ENCODE measurements at places on chromosomes 3 and 15.
A peak's percentile ranks its signal among the peaks of the same experiment; 100 is the strongest.

DNA sequence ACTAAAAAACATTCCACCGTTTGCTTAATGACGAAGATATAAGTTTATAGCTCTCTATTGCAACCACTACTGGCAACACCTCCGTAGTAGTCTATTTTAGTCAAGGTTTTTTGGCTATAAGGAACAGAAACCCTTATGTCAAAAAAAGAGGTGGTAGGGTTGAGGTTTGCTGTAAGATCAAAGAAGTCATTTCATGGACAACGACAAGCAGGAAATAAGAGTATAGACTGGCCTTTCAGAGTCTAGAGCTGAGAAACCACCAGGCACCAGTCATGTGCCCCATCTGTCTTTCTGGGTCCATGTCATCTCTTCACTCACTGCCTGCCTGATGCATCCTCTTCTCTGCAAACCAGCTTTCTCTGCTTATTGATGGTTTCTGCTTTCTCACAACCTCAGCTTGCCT, 42.7 kb downstream of the THBS1 start:
- DNase-seq, result no peak

GRCh38 chr3:27637346-27637995, 84.7 kb downstream of the EOMES start:
- DNase-seq, result no peak

DNA sequence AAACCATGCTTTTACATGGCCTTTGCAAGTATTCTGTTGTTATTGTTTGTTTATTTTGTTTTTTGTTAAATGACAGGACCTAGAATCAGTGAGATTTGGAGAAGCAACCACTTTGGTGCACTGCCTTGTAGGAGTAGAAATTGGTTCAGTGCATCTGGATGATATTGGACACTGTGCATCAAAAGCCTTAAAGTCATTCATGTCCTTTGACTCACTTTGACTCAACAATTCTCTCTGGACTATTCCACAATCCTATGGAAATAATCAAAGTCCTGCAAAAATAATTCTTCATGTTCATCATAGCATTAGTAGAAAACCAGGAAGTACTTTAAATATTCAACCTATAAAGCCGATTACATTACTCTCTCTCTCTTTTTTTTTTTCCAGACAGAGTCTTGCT, 224.8 kb downstream of the ABHD5 start:
- DNase-seq, result no peak

DNA sequence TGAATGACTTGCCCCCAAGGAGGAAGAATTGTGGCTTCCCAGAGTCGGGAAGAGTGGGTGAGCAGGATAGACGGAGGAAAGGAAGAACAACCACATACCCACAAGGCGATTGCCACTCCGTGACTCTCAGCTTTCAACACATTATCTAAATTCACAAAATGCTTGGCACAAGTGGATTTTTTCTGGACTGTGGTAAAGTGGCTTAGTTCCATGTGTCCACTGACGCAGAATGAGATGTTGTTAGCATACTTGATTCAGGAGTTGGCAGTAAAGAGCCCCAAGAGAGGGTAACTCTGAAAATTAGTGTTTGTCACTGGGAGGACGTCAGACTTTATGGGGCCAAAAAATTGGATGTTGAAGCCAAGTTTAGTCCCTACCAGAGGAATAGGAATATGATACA, 198.8 kb upstream of the CTNNB1 start:
- no peak for DNase-seq

GRCh38 chr15:25397100-25397499, 41.7 kb downstream of the UBE3A start:
- no peak for DNase-seq

DNA sequence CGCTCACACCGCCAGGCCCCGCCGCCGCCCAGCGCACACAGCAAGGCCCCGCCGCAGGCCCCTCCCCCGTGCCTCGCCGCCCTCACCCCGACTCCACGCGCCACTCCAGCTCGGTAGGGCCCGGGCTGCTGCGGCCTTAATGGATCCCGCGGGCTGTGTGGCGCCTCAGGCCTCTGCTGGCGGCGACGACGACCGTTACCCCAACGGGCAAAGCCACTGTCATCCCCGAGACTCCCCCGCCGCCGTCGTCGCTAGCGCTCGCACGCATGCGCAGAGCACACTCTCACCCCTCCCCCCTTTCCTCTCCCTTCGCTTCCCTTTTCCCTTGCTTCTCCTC, at the start of gene MSL2:
Gene MSL2, minus strand, starts transcription at position 272 of the 337 bp plus-strand sequence. CDS start 1,222 bp downstream, outside the sequence.
- no peak for DNase-seq

- DNase-seq, result no peak
These were observed 152.0 kb downstream of the EPHA6 start for GRCh38 chr3:96966181-96966929.

- DNase-seq, result no peak
These were observed 337.7 kb downstream of the NEK10 start for GRCh38 chr3:27031476-27031875.

DNA sequence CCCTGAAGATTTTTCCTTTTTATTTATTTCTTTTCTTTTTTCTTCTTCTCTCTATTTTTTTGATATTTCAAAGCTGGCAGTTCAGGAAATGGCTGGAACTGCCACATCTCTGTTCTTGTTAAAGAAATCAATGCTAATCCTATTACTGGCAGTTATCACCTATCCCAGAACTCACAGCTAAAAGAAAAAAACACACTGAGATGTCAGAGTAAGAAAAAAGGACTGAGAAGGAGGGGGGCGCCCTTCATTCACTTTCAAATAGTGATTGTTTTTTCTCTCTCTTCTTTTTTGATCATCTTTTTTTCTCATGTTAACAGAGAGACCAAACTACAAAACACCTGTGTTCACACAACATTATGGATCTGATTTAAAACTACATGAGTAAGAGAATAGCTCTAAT, 337.1 kb downstream of the IL20RB start:
- DNase-seq, result no peak

GRCh38 chr3:169662132-169662842, 1.2 kb downstream of the MECOM start:
- peak; percentile 91 for DNase-seq

DNA sequence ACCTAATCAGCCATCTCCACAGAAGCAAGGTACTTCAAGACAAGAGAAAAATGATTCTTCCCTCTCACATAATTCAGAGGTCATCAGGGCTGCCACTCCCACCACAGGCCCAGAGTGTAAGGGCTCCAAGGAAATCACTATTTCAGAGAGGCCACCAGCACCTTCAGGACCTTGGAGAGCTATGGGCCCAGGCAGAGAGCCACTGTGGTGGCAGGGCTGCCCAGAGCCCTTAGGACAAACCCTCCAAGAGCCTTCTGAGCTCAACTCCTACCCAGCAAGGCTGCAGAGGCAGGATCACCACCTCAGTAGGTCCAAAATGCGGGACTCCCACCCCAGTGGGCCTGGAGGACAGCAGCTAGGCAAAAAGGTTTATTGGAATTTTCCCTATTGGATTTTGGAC, 17.9 kb upstream of the FAN1 start:
- no peak for DNase-seq

- peak; percentile 3 for DNase-seq
These were observed 33.9 kb downstream of the MYO5C start for GRCh38 chr15:52261498-52262242.

DNA sequence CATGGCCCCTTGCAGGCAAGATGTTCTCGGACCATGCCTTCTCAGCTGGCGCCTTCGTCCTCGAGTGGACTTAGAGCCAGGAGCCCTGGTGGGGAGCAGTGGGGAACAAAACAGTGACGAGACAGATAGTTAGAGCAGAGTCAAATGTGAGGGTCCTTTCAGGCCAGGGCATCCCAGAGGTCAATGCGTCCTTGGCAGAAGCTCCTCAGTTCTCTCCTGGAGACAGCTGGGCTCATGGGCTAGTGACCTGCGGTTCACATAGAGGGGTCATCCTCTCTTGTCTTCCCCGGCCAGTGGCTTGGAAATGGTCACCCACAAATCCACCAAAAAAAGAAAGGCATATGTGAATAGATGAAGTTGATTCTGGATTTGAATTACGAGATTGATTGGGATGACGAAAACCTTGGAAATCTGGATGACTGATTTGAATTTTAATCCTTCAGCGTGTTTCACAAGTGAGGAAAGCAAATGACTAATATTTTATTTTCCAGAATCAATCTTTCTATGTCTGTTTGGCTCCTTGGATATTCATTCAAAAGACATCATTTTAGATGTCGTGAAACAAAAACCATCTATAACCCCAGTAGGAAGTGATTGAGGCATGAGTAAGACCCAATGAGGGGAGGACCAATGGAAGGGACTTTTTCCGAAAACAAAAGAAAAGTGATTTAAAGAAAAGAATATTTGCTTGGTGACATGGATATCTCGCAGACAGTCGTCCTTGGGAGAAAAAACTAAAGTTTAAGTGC, 84.5 kb downstream of the ASB7 start:
- DNase-seq, result no peak

DNA sequence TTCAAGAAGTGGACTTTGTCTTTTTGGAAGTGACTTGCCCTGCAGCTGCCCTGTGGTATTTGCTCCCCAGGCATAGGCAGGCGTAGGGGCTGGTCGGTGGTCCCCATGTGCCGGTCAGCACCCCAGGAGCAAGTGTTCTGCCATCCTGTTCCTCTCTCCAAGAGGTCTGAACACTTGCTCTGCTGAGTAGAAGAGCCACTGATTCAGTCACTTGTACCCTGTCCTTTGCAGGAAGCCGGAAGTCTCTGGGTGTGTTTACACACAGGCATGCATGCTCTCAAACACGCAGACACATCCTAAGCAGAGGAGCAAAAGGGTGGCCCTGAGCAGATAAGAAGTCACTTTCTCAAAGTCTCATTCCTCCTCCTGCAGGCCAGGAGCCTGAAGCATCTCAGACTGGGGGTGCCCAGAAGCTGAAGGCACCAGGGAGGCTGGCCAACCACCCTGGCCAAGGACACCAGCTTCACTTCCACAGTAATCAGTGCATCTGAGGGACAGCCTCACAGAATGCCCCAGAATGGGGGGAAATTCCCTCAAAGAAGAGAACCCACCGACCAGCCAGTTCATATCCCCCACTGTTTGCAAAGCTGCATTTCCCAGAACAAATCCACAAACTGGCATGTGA, 88.7 kb upstream of the POMGNT2 start:
- DNase-seq, result no peak

DNA sequence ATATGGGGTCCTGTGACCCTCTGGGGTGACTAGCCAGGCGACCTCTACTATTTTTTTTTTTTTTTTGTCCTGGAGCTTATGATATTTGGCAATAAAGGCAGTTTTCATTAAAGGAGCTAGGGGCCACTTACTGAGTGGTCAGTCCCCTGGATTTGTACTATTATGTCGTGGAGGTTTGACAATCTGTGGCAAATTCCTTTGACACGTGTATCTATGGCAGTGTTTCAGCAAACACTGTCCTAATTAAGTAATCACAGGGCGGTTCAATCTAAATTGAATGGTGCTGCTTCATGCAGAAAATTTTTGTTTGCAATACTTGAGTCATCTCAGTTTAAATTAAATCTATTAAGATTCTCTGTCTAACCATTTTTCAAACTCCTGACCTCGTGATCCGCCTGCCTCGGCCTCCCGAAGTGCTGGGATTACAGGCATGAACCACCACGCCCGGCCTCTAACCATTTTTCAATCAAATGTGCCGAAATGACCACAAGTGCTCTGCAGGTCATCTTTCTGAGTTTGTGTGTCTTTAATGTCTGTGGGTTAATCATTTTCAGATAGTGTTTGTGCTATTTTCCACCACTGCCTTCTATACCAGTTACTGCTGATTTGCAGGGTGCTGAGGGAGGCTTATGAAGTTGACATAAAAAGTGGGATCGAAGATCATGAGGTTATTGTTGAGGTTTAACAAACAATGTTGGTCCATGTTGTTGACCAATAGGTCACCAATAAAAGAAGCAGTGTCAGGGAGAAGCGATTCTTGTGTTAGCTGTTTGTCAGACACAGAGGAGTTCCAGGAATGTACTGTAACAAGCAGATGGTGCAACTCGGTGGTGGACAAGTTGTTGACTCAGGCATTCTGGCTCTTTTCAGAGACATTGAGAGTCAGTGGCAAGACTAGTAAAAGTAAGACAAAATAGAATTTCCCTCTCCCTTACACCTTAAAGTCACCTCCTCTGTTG, 18.6 kb upstream of the SLC2A2 start:
- no peak for DNase-seq
